ENCODE measurements at places on chromosomes 4 and X. TPM values are rescaled to one million over a fixed set of nuclear protein-coding genes. Genes with fewer than 3 reads are reported as not detected.

- no peaks in the 10 kb centered on the region for H3K27me3 ChIP-seq
- H3K27ac ChIP-seq, result no peak overlapping the region
- H3K4me3 ChIP-seq, result no peak overlapping the region
- no peak for DNase-seq
These were observed 27.2 kb downstream of the ELF4 start for GRCh38 chrX:130083107-130083490.

GRCh38 chrX:153582896-153583295, 16.0 kb downstream of the CCNQ start:
- peak; percentile 28 for DNase-seq
- H3K36me3 ChIP-seq, result peaks cover 9% of the 10 kb centered on the region
- H3K27me3 ChIP-seq, result no peaks in the 10 kb centered on the region
- no peak overlapping the region for H3K4me3 ChIP-seq
- H3K27ac ChIP-seq, result no peak overlapping the region
- H3K4me1 ChIP-seq, result no peaks in the 10 kb centered on the region

DNA sequence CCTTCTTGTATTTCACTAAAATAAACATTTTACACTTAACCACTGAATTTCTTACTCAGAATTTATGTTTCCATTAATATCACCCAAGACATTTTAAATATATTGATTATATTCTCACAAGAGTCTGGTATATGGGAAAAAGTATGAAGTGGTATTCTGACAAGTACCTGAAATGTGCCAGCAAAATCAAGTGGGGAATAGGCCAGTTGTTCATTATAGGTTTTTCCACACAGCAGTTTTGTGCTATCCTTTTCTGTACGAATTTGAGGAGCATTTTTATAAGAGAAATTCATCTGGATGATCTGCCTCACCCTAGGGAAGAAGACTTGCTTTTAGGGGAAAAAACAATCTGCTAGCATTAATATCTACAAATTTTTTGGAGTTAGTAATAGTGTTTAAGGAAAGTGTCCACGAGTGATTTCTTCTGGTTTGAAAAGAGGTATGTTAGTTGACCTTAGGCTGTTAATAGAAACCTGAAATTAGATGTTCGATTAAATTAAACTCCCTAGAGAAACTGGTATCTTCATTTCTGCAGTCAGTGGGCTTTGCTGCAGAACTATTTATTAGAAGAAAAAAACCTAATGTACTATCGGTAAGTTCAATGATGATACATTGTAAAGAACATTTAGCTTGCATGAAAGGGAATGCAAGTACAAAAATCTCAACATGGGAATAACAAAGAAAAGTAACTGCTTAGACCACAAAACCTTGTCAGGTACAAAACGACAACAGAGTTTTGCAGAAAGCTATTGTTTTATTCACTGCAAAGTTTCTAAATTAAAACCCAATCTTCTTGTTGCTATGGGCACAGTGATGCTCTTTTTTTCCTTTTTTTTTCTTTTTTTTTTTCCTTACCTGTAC, 1.8 kb downstream of the KLF3 start:
- H3K36me3 ChIP-seq, result no peaks in the 10 kb centered on the region
- peak overlapping the region; percentile 100 for H3K27ac ChIP-seq
- peak overlapping the region; percentile 98 for H3K4me3 ChIP-seq
- DNase-seq, result no peak
- no peaks in the 10 kb centered on the region for H3K27me3 ChIP-seq

GRCh38 chr4:121484633-121485032, 103.8 kb upstream of the QRFPR start:
- no peak overlapping the region for H3K27ac ChIP-seq
- H3K36me3 ChIP-seq, result no peaks in the 10 kb centered on the region
- H3K4me3 ChIP-seq, result no peak overlapping the region
- no peak for DNase-seq
- no peaks in the 10 kb centered on the region for H3K4me1 ChIP-seq

DNA sequence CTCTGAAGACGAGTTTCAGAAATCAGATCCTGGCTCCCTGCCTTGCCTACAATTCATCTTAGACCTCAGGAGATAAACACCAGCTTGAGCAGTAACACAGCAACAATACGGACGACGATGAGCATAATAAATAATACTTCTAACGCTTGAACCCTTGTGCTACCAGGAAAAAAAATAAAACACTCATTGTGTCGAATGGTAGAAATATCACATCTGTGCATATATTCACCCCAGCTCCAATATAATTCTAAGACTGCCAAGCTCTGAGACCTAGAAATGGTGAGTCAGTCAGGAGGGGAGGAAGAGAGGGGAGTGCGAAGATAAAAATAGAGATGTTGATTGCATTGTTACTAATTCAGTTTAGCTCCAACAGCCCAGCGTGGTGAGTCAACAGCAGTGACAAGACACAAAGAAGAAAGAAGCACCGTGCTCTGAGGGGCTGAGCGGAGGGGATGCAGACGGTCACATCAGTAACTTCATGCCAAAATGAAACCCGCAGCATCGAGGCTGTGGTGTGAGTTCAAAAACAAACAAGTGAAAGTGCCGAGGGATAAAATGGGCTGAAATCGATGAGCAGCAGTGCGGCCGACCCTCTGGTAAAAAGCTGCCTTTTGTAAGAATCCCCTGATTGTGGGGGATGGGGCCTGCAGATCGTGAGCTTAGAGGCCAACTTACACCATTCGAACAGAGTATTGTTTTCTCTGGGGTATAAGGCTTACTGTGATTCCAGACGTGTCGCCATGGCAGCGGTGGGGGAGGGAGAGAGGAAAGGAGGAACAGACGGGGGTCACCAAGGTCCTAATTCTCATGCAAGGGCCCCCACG, 150.4 kb downstream of the MGST2 start:
- H3K36me3 ChIP-seq, result no peaks in the 10 kb centered on the region
- H3K4me1 ChIP-seq, result peaks cover 31% of the 10 kb centered on the region
- no peaks in the 10 kb centered on the region for H3K27me3 ChIP-seq
- peak overlapping the region; percentile 61 for H3K27ac ChIP-seq

- H3K4me3 ChIP-seq, result no peak overlapping the region
- no peaks in the 10 kb centered on the region for H3K27me3 ChIP-seq
- H3K27ac ChIP-seq, result no peak overlapping the region
- no peaks in the 10 kb centered on the region for H3K4me1 ChIP-seq
- DNase-seq, result no peak
These were observed 16.3 kb downstream of the NAT8L start for GRCh38 chr4:2075171-2075986.

DNA sequence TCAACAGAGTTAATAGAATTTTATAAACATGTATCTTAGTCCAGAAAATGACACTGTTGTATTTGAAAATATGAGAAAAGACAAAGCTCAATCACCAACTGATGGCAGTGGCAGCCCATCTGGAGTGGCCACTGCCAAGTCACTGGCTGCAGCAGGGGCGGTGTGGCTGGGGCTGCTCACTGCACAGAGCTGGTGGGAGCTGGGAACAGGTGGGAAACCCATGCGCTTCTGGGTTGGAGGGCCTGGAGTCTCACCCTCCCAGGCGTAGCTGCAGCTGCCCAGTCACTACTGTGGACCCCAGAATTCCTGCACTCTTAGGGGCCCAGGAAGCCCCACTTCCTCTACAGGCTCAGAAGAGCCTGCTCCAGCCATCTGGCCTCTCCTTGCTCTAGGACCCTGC, 251.8 kb upstream of the NDST4 start:
- DNase-seq, result no peak
- H3K4me1 ChIP-seq, result no peaks in the 10 kb centered on the region
- no peaks in the 10 kb centered on the region for H3K27me3 ChIP-seq
- no peak overlapping the region for H3K4me3 ChIP-seq
- no peak overlapping the region for H3K27ac ChIP-seq
- H3K36me3 ChIP-seq, result no peaks in the 10 kb centered on the region

The TDO2 gene
- total RNA-seq, result not detected

The ZNF185 gene
- 2.0 TPM for total RNA-seq

The AR gene
- total RNA-seq, result 29.5 TPM

The CFI gene
- total RNA-seq, result 9.2 TPM

The IL1RAPL1 gene
- total RNA-seq, result 2.3 TPM

The FRMD7 gene
- 0.61 TPM for total RNA-seq

Measured in heart left ventricle (tissue), 16 donors.